Activated naive CD4-positive, alpha-beta T cell treated with anti-CD3 and anti-CD28 coated beads, Interleukin-2, amount 50 U/mL, for 72 hours (primary cell): ENCODE measurements at places on chromosomes 7 and 10. TPM values are rescaled to one million over a fixed set of nuclear protein-coding genes. Genes with fewer than 3 reads are reported as not detected.

AKR1C8 gene
- not detected for total RNA-seq

MOGAT3 gene
- total RNA-seq = not detected

LOXL4 gene
- total RNA-seq = not detected

OPN1SW gene
- not detected for total RNA-seq

OR6B1 gene
- total RNA-seq = not detected

EBLN1 gene
- total RNA-seq = not detected

CPEB3 gene
- 1.9 TPM for total RNA-seq

ZNF680 gene
- 14.6 TPM for total RNA-seq

NACAD gene
- total RNA-seq = 0.19 TPM

ZDHHC16 gene
- 25.4 TPM for total RNA-seq

ZNF775 gene
- 5.0 TPM for total RNA-seq

CDHR1 gene
- 0.64 TPM for total RNA-seq
